ENCODE measurements at places on chromosomes 1 and 21.

- no peak for DNase-seq
Observed at GRCh38 chr1:75677443-75677842, 47.1 kb upstream of the ACADM start.

GRCh38 chr1:50720457-50721053, 239.5 kb downstream of the FAF1 start:
- no peak for DNase-seq

GRCh38 chr1:54542120-54542961, 5.7 kb upstream of the ACOT11 start:
- no peak for DNase-seq

DNA sequence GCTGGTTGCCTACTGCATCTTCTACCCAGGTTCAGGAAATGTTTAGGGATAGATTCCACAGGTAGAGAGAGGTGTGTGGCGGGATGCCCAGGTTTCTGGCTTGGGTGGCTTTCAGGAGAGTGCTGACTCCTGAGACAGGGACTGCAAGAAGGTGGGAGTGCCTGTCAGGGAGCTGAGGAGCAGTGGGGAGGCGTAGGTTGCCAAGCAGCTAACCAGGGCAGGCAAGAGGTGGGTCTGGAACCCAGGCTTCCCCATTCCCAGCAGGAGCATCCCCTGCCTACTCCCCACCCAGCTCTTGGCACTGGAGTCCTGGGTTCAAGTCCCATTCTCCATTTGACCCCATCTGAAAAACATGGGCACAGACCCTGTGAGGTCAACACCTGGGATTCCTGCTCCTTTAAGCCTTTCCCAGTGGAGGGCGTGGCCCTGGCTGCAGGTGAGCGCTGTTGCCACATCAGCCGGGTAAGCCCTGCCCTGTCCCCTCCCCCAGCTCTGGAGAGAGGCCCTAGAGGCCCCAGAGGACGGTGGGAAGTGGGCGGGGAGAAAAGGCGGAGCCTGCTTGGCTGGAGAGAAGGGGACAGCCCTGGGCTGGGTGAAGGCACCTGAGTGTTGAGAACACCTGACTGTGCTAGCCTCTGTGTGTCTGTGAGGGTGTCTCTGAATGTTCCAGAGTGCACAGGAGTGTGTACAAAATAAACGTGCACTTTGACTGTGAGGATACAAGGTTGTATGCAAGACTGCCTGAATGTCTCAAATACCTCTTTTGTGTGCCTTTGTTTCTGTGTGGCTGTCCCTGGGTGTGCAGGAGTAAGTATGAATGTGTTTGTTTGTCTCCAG, 14.0 kb upstream of the SYNC start:
- peak; percentile 58 for DNase-seq

GRCh38 chr1:224259986-224260385, 70.0 kb downstream of the NVL start:
- no peak for DNase-seq

DNA sequence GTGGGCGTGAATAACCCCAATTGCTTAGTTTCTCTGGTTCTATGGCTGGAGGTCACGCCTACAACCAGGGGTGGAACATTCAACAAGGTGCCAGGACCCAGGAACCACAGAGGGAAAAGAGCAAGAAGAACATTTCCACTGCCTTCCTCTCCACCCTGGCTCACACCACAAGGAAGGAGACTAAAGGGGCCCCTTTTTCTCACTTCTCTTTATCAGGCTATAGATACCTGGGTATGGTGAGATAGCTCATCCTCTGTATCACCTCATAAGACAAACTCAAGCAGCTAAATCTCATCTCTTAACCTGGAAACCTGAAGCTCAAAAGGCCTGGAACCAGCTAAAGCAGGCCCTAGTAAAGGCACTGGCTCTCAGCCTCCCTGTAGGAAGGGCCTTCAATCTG, 438.8 kb upstream of the OLFM3 start:
- no peak for DNase-seq

DNA sequence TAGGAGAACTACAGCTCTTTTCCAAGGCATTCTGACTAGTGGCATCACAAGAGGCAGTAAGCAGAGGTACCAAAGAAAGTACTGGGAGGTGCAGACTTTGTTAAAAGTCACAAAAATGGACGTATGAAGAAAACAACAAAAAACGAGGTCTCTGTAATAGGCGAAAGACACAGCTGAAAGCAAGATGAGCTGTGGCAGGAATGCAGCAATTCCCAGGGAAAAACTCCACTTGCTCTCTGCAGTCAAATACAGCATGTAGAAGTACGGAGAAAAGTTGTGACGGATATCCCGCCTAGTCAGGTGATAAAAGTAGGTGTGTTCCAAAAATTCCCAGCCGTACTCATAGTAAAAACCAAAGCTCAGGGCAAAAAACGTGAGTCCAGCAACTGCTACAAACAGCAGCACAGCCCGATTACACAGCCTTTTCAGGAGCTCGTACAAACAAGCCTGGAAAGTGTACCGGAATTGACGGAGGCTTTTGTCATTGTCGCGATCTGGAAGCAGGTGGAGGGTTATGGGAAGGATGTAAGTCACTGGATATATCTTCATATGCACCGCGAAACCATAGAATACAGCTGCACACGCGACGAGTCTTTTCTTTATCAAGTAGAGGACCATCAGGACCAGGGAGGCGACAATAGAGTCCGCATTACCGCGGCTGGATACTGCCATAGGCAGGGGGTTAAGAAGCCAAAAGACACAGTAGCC, 979 bp downstream of the PIGM start:
- no peak for DNase-seq

GRCh38 chr1:59549066-59549837, 252.4 kb downstream of the FGGY start:
- no peak for DNase-seq

GRCh38 chr1:19403256-19403655, 82.1 kb downstream of the CAPZB start:
- DNase-seq: no peak

- DNase-seq: peak; percentile 78
Observed at GRCh38 chr1:153796786-153797659, 21.8 kb downstream of the SLC27A3 start.

DNA sequence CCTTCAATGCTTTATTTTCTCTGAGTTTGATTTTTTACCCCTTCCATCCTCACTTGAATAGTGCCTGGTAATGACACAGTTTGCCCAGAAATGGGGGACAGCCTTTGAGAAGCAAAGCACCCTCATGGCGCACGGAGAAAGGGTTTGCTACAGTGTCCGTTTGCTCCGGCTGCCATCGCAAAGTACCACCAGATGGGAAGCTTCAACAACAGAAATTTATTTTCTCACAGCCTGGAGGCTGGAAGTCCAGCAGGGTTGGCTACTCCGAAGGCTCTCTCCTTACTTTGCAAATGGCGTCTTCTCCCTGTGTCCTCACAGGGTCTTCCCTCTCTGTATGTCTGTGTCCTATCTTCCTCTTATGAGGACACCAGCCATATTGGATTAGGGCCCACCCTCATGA, 327.7 kb upstream of the KAZN start:
- DNase-seq: no peak

- DNase-seq: no peak
Observed at GRCh38 chr21:32403201-32403777, 9.2 kb upstream of the EVA1C start.

- peak; percentile 32 for DNase-seq
Observed at GRCh38 chr1:18256282-18257235, 149.0 kb downstream of the IGSF21 start.

DNA sequence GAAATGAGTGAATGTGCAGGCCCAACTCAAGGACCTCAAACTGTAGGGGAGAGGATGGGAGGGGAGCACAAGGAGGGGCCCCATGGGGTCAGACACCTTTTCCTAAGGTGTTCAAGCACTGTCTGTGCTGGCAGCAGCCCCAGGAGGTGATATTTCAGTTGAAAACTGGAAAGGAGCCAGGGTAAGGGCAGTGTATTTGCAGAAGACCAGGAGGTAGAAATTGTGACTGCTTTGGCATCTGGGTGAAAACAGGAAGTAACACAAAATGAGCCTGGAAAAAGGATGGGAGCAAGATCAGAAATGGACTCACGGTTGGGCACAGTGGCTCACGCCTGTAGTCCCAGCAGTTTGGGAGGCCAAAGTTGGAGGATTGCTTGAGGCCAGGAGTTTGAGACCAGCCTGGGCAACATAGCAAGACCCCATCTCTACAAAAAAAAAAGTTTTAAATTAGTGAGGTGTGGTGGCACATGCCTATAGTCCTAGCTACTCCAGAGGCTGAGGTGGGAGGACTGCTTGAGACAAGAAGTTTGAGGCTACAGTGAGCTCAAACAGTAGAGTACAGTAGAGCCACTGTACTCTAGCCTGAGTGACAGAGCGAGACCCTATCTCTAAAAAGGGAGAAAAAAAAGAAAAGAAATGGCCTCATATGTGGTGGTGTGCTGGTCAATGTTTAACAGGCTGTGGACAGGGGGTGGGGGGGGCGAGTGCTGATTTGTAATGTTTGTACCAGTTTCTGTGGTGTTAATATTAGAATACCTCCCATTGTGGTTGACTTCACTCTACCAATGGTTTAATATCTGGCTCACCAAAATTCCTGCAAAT, 76.2 kb upstream of the ANGPTL1 start:
- no peak for DNase-seq

- no peak for DNase-seq
Observed at GRCh38 chr1:153493343-153493960, 33.0 kb upstream of the S100A7 start.

Measured in GM12892 (cell line).